ENCODE measurements at places on chromosomes 16 and 17.

DNA sequence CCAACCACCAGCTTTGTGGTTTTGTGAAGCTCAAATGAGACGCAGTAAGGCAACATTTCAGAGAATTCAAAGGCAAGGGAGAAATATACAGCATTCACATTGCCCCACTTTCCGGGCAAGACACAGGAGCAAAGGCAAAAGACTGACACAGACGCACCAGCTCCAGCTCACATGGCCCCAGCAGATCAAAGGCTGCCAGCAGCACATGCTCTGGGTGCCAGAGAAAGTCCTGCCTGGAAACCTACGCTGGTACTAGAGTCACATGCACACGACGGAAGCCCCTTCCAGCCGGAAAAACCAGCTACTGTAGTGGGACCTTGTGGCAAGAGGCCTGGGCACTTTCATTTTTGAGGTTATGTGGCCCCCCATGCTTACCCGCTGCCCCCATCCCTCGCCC is 50.1 kb downstream of the GTF3C1 start:
- no peak for DNase-seq

DNA sequence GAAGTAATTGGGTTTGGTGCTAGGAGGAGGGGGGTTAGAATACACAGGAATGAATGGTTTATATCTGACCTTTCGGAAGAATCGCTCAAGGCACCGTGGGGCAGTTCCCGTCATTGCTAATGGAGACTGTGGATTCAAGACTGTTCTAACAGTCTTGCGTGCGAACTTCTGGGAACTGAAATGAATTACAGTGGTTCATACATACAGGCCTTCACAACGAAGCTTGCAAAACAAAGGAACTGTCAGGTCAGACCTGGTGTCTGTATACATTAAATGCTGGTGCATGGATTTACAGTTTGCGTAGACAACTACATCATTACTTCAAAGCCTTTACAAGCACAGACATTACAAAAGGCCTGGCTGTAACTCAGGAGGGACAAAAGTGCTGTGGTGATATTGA is 983.9 kb downstream of the CDH11 start:
- DNase-seq, result no peak

- no peak for DNase-seq
These were observed 10.3 kb downstream of the MINK1 start for GRCh38 chr17:4843321-4844000.

DNA sequence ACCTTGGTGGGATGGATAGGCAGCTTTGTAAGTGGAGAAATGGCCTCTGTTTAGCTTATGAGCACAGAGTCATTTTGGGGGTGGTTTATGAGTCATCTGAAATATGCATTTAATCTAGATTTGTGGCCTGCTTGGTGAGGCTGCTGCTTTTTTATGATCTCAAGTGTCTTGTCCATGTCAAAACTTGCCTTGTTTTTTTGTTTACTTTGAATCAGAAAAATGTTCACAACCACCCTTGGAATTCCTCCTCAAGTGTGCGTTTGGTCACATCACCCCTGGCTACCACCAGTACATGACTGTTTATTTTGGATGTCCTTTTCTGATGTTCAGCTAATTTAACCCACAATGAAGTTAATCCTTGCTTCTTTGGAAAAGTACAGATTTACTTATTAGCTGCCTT is 64.6 kb downstream of the FTO start:
- DNase-seq, result no peak
